Tongue (tissue), 3 donors: ENCODE measurements at places on chromosomes 2 and 18. TPM values are rescaled to one million over a fixed set of nuclear protein-coding genes. Genes with fewer than 3 reads are reported as not detected.

DNA sequence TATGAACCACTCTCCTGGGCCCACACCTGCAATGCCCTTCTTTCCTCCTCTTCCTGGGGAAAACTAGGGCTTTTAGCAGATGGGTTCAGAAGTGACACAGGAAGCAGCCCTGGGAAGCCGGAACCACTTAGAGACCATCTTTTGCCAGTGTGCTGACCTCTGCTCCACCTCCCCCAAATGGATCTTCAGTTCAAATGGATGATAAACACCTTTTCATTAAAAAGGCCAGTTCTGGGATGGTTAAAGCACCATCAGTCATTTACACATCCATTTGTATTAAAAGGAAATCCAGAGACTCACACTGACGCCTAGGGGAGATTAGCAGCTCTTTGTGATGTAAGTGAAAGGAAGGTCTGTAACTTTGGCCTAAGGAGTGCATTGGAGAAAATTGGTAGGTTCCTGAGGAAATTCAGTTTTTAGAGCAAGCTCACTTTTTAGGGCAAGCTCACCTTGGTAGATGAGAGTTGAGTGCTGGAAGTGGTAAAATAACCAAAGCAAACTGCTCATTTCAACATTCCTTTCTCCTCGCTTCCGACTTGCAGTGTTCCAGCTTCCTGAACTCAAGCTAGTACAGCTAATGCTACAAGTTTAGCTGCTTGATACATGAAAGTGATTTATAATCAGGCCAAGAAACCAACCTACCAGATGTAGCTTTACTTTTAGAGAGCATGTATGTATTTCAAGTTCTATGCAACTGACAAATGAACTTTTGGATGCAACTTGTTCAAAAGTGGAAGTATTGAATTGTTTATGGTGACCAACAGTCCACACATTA is 47.7 kb downstream of the ACTR2 start:
- no peak for DNase-seq

- DNase-seq = peak; percentile 94
Observed at GRCh38 chr18:3449512-3450011, 410 bp upstream of the TGIF1 start.

DNA sequence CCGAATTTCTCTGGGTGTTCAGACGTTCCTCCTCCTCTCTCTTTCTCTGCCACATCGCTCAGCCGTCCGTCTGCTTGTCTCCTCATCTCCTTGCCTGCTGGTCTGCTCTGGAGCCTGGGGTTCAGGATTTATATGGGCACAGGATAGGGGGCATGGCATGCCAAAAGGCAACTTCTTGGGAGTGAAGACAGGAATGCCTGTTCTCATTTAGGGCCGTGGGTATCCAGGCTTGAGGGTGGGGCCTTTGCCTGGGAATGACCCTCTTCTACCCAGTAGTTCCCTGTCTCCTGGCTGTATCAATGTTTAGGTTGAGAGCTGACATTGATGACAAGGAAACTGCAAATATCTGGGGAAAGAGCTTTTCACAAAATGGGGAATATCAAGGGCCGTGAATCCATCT is 98.0 kb downstream of the HRH4 start:
- DNase-seq = no peak

The EFR3B gene
- total RNA-seq = 6.1 TPM

DNA sequence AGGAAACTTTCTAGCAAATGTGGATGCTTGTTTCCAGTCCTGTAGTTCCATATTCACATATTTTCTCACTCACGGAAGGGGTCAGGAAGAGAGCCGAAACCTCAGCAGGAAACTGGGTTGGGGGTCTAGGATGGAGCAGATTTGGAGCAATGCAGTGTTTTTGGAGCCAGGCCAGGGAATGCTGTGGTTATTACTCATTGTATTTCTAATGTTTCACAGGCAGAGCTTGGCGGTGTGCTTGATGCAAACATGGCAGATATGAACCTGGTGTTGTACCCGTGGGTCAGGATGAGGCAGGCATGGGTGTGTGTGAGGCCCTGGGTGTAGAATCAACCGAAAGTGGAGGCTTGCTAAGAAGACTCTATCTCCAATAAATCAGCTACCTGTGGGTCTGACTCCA is 34.6 kb upstream of the ACKR3 start:
- DNase-seq = no peak

- DNase-seq = no peak
Observed at GRCh38 chr2:37037771-37038170, 46.4 kb downstream of the HEATR5B start.

GRCh38 chr18:33540392-33540791 is 37.6 kb upstream of the ASXL3 start:
- DNase-seq = no peak

- no peak for DNase-seq
Observed at GRCh38 chr2:105712981-105713596, 31.6 kb upstream of the NCK2 start.

The USP37 gene
- total RNA-seq = 30.8 TPM

DNA sequence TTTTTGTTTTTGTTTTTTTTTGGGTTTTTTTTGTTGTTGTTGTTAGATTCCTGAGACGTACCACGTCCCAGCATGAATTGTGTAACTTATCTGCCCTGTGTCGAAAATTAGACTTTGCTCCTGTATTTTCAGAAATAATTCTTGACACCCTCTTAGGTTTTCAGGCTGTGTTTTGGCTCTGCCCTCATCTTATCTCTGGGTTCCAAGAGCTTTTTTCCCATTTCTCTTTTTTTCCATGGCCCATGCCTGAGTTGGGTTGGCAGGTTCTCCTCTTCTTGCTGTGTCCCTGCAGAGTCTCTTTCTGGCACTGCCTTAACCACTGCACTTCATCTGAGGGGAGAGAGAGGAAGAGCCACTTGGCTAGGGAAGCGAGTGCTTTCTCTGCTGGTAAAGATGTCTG is 42.4 kb downstream of the CTIF start:
- DNase-seq = no peak

The GPBAR1 gene
- total RNA-seq = 0.92 TPM

- no peak for DNase-seq
Observed at GRCh38 chr18:9762526-9762925, 54.4 kb downstream of the RAB31 start.

The SGO2 gene
- 10.7 TPM for total RNA-seq

DNA sequence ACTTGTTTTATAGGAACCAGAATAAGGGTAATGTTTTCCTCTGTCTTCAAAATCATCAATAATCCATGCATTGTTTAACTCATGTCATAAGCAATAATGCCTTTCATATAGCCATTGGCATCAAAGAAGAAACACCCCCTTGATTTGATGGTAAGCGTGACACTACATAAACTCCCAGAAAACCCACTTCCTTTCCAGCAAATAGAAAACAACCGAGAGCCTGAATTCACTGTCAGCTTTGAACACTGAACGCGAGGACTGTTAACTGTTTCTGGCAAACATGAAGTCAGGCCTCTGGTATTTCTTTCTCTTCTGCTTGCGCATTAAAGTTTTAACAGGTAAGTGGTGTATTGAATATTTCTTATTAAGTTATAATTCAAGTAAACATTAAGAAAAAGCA is at the start of gene ICOS:
Gene ICOS (plus strand): TSS at position 229 of the 400 bp plus-strand sequence. CDS start 52 bp downstream, at position 281.
- no peak for DNase-seq

GRCh38 chr2:175030380-175031271 is 25.4 kb upstream of the CHN1 start:
- peak; percentile 57 for DNase-seq

DNA sequence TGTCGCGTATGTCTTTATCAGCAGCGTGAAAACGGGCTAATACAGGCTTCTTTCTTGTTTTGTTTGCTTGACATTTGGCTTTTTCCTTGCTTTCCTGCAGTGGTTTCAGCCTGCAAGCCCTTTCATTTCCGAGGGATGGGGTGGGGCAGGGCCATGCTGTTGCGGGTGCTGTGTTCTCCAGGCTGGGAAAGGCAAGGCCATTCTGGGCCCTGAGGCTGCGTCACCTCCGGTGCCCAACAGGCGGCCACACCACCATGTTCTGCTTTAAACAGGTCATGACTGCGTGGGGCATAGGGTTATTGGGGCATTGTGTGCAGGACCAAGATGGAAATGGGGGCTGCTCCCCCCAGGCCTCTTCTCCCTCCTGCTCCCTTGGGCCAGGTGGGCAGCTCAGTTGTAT is 38.6 kb upstream of the PLB1 start:
- DNase-seq = no peak

The TMEM182 gene
- total RNA-seq = 386 TPM

GRCh38 chr2:221493391-221493790 is 78.7 kb downstream of the EPHA4 start:
- no peak for DNase-seq

DNA sequence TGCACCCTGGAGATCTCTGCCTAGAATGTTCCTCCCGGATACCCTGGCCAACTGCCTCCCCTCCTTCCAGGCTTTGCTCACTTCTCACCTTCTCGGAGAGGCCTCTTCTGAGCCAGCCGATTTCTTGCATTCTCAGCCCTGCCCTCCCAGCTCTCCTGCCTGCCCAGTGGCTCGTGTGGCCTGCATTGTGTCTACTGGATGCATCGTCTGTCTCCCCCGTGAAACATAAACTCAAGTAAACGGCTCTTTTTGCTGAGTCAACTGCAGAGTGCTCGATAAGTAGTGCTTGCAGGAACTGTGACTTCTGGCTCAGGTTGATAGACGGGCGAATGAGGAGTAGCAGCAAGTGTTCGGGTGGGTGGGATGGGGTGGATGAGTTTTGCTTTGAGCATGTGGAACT is 112.5 kb upstream of the ODC1 start:
- DNase-seq = no peak

The MAL gene
- total RNA-seq = 16.9 TPM

- DNase-seq = peak; percentile 40
Observed at GRCh38 chr18:25875551-25876240, 214.7 kb downstream of the SS18 start.

DNA sequence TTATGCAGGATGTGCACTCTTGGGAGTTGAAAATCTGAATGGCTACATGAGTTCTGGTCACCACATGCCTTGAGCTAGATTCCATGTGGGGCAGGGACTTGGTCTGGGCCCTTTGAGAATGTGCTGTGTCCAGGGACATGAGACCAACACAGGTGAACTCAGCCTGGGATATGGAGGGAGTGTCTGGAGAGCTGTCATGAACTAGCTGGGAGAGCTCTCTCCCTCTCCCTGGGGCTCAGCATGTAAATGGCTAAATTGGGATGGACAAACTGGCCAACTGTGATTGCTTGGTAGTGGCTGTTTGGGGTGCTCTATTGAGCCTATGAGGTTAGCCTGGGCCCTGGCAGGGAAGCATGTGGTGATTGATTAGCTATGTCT is 105.1 kb upstream of the HS6ST1 start:
- no peak for DNase-seq

The DSEL gene
- 23.4 TPM for total RNA-seq

The CFAP221 gene
- 3.0 TPM for total RNA-seq

The ARHGAP28 gene
- 26.0 TPM for total RNA-seq

The ATAD2B gene
- 49.9 TPM for total RNA-seq
